Esophagus mucosa (tissue), 1 donor: ENCODE measurements at places on chromosomes 5 and 9. TPM values are rescaled to one million over a fixed set of nuclear protein-coding genes. Genes with fewer than 3 reads are reported as not detected.
A peak's percentile ranks its signal among the peaks of the same experiment; 100 is the strongest.

- ATAC-seq: no peak
Observed at GRCh38 chr9:20419533-20419932, 202.8 kb downstream of the MLLT3 start.

DNA sequence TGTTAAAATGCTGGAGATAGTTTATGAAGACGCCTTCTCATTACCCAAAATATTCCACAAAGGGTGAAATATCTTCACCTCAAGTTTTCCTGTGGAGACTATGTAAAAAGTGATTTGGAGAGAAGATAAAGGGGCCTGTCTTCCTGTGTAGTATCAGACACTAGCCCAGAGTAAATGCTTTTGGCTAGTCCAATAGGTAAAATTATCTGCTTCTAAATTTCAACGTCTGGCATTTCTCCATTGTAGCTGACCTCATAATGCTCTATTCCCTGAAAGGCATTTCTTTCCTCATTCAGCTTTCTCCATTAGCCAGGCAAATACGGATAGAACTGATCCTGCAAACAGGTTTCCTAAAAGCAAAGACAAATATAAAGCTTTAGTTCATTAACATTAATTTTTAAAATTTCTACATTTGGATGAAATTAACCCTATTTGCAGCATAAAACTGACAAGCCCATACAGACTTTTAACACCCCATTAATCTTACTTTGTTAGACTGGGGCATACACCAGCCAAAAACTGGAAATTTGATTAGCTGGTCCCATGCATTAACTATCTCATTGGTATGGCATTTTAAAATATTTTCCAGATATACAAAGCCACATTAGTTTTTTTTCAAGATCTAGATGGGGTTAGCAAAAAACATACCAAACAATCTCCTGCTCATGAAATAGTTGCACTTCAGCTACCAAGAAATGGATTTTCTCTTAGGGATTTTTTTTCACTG is 548.8 kb downstream of the EFNA5 start:
- ATAC-seq: no peak

DNA sequence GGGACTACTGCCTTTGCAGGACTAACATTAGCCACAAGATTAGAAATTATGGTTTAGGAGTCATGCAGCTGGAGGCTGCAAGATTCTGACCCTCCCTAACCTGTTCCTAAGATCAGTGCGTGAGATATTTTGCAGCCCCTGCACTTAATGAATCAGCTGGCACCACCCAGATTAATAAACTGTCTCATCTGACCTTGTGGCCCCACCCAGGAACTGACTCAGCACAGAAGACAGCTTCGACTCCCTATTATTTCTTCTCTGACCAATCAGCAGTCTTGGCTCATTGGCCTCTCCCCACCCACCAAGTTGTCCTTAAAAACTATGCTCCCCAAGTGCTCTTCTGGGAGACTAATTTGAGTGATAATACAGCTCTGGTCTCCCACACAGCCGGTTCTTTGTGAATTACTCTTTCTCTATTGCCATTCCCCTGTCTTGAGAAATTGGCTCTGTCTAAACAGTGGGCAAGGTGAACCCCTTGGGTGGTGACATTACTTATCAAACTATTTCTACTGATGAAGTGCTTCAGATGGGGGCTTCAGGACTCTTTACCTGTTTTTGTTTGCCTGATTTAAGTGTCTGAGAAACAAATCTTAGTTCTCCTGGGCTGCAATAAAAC is 17.0 kb downstream of the CTSL start:
- ATAC-seq: peak; percentile 91

- no peak for ATAC-seq
Observed at GRCh38 chr9:26369093-26369492, 523.5 kb downstream of the CAAP1 start.

The DMRT3 gene
- not detected for total RNA-seq

The PCDHGB7 gene
- total RNA-seq: 3.3 TPM

DNA sequence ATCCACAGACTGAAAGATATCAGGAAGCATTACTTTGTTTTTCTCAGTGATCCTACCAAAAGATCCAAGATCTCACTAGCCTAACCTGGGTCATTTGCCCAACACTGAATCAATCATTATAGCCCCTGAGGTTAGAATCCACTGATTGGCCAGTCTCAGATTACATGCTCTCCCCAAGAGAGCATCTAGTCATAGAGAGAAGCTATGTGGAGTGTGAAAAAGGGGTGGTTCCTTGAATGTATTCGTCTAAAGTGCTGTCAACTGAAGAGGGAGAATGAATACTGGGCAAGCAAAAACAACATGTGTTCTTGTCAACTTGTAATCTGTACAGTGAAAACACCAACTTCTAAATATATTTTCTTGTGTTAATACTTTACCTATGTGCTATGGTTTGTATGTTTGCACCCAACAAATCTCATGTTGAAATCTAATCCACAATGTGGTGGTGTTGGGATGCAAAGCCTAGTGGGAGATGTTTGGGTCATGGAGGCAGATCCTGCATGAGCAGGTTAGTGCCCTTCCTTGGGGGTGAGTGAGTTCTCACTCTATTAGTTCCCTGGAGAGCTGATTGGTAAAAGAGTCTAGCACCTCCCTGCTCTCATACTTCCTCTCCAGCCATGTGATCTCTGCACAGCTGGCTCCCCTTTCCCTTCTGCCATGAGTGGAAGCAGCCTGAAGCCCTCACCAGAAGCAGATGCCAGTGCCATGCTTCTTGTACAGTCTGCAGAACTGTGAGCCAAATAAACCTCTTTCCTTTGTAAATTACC is 60.3 kb upstream of the PJA2 start:
- ATAC-seq: no peak

The IL9 gene
- total RNA-seq: not detected
